ENCODE measurements at places on chromosomes 3 and 15.

- no peak for DNase-seq
Measured at GRCh38 chr15:75025548-75026260, 2.3 kb downstream of the PPCDC start.

GRCh38 chr15:74340150-74340549 is 27.3 kb downstream of the CYP11A1 start:
- DNase-seq: no peak

- DNase-seq: no peak
Measured at GRCh38 chr3:102441832-102442231, 7.0 kb downstream of the ZPLD1 start.

DNA sequence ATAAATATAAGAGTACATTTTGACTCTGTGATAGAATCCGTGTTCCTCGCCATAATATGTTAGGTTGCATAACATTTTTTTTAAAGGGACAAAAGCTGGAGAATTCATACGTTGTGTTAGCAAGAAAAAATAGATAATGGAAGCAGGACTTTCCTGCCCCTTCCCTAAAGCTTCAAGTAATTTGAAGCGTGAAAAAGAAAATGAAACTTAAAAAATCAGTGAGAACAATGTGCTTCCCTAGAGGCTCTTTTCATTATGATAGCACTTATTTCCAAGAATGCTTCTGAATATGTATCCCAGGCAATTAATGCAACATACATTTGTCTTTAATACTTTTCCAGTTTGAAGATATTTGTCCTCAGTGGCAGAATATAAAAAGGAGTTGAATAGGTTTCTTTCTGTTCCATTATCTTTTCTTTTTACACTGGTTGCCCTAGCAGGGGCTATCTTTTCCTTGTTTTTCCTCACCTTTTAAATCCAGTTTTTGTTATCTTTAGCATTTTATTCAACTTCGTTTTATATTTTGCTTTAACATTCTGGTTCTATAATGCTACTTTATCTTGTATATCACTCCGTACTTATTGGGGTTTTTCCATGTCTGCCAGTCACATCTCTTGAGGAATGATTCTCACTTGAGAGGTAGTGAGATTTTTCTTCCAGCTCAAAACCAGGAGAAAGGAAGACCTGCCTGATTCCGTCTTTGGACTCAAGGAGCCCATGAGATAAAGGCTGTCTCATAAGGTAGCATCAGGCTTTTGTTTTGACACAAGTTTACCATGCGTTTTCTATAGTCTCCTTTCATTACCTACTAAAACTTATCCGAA is 113.8 kb downstream of the MBNL1 start:
- no peak for DNase-seq

GRCh38 chr3:151002003-151002981 is 29.8 kb upstream of the CLRN1 start:
- DNase-seq: no peak

DNA sequence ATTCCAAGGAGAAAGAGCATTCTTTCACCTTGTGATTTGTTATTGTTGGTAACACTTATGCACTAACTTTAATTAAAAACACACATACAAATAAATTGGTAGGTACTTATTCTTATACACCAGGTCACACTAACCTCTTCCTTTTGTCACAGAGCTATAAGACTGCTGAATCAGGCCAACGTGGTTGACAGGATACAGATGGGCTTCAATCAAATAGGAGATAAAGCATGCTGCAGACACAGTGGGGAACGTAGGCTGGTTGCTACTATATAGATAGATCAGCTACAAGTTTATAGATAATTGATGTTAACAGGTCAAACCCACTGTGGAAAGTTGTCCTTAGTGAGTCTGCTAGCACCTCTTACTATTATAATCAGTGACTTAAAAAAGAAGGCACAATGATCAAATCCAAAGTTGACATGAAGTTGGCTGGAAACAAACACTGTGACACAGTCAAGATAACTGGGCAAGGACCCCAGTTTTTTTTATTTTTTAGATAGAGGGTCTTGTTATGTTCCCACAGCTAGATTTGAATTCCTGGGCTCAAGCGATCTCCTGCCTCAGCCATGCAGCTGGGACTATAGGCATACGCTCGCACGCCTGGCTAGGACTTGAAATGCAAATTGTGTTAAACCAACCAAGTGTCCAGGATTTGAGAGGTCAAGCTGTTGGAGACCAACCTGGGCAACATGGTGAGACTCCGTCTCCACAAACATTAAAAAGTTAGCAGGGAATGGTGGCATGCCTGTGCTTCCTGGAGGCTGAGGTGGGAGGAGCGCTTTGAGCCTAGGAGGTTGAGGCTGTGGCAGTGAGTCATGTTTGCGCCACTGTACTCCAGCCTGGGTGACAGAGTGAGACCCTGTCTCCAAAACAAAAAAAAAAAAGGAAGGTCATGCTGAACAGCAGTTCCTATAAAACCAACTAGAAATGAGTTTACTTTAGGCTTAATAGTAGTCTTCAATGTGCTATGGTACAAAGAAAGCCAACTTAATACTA is 97.9 kb upstream of the MEX3B start:
- DNase-seq: no peak
